ENCODE measurements at places on chromosomes 4 and X. TPM values are rescaled to one million over a fixed set of nuclear protein-coding genes. Genes with fewer than 3 reads are reported as not detected.

DNA sequence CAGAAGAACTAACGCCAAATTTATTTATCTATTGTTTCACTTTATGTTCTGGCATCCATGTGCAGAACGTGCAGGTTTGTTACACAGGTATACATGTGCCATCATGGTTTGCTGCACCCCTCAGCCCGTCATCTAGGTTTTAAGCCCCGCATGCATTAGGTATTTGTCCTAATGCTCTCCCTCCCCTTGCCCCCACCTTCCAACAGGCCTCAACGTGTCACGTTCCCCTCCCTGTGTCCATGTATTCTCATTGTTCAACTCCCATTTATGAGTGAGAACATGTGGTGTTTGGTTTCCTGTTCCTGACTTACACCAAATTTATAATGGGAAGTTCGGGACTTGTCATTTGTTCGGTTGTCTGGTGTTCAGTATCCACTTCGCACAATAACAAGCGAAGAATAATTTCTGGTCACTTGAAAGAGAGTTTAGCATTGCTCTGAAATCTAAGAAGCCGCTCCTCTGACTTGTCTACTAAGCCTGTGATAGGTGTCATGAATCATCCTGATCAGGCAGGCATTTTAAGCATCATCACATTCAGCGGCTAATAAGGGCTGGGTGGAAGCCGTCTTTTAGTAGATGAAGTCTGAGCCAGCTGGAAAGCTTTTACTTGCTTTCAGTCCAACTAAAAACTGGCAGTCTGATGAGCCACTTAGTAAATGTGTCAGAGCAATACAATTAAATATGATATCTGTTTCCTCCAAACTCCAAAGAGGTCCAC, 1065.7 kb upstream of the PABPC4L start:
- H3K4me1 ChIP-seq: no peaks in the 10 kb centered on the region
- H3K4me3 ChIP-seq: no peak overlapping the region
- DNase-seq: no peak
- H3K27me3 ChIP-seq: no peaks in the 10 kb centered on the region

Gene APLN
- 466 TPM for total RNA-seq

Gene UGT2B15
- total RNA-seq: not detected

DNA sequence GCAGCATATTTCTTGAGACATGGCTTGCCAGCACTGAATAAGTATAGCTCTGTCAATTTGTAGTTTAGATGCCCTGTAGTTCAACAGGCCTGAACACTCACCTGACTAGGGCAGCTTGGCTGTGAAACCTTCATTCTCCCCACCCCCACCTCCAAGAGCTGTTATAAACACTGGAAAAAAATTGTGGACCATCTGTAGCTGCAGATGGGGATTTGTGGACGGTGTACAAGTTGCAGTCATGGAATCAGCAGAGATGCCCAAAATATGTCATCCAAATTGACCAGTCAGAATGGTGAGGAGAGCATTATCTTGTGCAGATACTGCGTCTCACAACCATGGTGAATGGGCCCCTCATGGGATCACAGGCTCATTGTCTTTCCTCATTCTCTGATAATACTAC, 76.2 kb upstream of the PAQR3 start:
- H3K27me3 ChIP-seq: no peaks in the 10 kb centered on the region
- H3K36me3 ChIP-seq: no peaks in the 10 kb centered on the region
- H3K4me1 ChIP-seq: no peaks in the 10 kb centered on the region

Gene KCTD8
- 0.80 TPM for total RNA-seq

- no peak for DNase-seq
- no peaks in the 10 kb centered on the region for H3K4me1 ChIP-seq
- H3K27ac ChIP-seq: no peak overlapping the region
- H3K27me3 ChIP-seq: no peaks in the 10 kb centered on the region
- no peaks in the 10 kb centered on the region for H3K36me3 ChIP-seq
- H3K4me3 ChIP-seq: no peak overlapping the region
These were observed 494.6 kb upstream of the TENM3 start for GRCh38 chr4:181748581-181748980.

DNA sequence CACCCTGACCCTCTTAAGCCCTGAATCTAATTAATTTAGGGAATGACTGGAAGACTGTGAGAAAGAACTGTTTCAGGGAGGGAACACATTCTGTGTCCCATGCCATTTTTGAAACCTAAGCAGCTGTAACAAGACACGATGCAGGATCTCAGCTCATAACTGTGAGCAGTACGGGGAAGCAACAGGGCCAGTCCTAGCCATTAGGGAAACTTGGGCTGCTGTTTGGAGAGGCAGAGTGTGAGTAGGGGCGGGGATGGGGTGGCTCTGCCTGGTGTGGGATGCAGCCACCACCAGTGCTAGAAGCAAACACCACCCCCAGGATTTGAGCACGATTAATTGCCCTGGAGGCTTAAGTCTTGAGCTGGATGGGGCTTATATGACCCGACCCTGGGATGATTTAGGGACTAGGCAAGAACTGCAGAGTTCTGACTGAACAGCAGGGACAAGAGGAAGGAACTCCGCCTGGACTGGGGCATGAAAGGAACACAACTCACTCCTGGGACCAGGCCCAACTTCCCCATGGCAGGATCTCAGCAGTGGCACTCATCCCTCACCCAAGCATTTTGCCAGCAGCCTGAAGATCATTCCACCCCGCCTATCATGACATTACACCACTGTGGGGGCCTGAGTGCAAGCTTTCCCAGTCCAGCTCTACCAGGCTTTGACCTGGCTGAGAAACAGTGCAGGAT, 43.1 kb downstream of the ATRX start:
- no peak overlapping the region for H3K4me3 ChIP-seq
- peak; percentile 3 for DNase-seq
- no peaks in the 10 kb centered on the region for H3K36me3 ChIP-seq
- H3K27ac ChIP-seq: no peak overlapping the region
- no peaks in the 10 kb centered on the region for H3K27me3 ChIP-seq
- no peaks in the 10 kb centered on the region for H3K4me1 ChIP-seq

DNA sequence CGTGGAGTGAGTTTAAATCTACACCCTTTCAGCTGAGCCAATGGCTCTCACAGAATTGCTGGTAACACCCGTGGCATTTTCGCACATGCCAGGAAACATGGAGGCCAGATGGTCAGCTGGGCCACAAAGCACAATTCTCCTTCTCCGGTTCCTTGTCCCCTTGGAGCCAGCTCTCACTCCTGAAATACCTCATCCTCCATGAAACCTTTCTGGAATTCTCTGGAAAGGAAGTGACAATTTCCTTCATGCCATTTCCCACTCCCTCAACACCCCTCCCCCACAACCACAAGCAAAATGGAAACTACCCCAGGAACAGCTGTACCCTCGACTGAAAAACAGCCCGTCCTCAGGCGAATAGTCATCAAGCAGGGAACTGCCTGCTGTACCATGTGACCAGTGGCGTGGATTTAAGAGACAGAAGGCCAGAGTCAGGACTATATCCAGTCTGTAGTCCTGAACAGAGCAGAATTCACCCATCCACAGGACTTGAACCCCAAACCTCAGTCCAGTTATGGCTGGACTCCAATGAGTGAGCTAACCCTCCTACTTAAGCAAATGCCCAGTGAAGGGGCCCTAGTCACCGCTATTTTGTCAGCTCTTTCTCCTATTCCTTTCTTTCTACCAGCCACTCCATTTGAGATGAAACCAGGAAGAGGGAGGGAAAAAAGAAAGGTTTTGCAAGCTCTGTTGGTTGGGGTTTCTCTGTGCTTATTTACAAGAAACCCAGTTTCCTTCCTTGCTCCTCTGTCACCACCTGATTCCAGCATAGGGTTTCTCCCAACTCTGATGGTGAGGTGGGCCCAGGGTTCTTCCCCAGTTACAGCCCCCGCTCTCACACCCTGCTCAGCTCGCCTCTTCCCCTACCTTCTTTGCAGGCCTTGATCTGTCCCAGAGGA, 24.5 kb downstream of the ELF4 start:
- no peak overlapping the region for H3K4me3 ChIP-seq

DNA sequence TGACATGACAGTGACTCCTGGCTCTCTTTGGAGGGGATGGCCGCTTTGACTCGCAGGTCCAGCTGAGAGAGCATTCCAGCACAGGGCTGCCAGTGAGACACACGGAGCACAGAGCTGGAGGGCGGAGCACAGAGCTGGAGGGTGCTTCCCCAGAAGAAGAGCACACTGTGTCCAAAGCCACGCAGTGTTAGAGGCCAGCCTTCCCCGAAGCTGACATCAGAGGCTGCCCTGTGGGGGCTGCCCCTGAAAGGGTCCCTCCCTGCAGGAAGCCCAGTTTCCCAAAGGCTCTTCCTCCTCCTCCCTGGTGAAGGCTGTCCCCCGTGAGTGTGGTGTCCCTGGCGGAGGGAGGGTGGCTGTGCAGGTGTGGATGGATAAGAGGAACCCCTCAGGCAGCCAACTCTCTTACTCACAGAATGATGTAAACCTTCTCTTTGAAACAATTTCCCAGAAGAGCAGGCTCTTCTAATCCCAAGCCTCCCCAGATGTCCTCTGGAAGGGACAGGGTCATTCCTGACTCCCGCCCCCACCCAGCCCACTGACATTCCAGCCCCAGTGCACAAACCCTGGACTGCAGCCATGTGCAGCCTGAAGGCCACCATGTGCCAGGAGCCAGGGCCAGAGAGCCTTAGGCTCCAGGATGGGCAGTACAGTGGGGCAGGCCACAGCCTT, 53.4 kb downstream of the PSAPL1 start:
- no peaks in the 10 kb centered on the region for H3K27me3 ChIP-seq
- no peak overlapping the region for H3K4me3 ChIP-seq
- no peaks in the 10 kb centered on the region for H3K36me3 ChIP-seq
- H3K27ac ChIP-seq: no peak overlapping the region
- no peaks in the 10 kb centered on the region for H3K4me1 ChIP-seq

- no peaks in the 10 kb centered on the region for H3K36me3 ChIP-seq
- no peaks in the 10 kb centered on the region for H3K4me1 ChIP-seq
- H3K27ac ChIP-seq: no peak overlapping the region
- no peak for DNase-seq
- no peak overlapping the region for H3K4me3 ChIP-seq
- H3K27me3 ChIP-seq: peaks cover 2% of the 10 kb centered on the region
These were observed 3.5 kb upstream of the CLNK start for GRCh38 chr4:10688022-10688421.

DNA sequence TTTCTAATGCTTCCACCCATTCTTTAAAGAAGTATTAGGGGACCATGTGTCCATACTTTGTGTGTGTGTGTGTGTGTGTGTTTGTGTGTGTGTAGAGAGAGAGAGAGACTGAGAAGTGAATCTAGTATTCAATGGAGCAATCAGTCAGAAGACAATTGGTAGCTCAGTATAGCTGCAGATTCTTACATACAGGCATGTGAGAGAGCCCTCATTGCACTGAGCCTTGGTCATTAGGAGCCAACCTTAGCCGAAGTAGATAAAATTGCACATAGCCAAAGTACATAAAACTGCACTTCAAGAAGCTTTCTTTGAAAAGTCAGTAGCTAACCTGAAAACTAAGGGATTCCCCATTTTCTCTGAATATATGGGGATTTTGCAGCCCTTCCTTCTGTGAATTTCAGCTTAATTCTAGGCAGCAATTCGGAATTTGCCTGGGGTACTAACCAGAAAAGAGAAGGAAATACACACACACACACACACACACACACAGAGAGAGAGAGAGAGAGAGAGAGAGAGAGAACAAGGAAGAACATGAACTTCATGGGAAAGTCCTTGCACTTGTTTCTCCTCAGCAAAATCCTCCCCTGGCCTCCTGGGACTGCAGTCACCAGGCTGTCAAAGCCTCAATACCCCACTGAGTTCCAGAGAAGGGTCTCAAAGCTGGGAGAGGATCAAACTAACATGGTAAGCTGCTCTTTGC, 1.7 kb upstream of the PRDM8 start:
- no peak for DNase-seq
- H3K27ac ChIP-seq: no peak overlapping the region
- peaks cover 96% of the 10 kb centered on the region for H3K27me3 ChIP-seq
- no peaks in the 10 kb centered on the region for H3K36me3 ChIP-seq
- peaks cover 14% of the 10 kb centered on the region for H3K4me1 ChIP-seq

Gene TCEAL2
- not detected for total RNA-seq

DNA sequence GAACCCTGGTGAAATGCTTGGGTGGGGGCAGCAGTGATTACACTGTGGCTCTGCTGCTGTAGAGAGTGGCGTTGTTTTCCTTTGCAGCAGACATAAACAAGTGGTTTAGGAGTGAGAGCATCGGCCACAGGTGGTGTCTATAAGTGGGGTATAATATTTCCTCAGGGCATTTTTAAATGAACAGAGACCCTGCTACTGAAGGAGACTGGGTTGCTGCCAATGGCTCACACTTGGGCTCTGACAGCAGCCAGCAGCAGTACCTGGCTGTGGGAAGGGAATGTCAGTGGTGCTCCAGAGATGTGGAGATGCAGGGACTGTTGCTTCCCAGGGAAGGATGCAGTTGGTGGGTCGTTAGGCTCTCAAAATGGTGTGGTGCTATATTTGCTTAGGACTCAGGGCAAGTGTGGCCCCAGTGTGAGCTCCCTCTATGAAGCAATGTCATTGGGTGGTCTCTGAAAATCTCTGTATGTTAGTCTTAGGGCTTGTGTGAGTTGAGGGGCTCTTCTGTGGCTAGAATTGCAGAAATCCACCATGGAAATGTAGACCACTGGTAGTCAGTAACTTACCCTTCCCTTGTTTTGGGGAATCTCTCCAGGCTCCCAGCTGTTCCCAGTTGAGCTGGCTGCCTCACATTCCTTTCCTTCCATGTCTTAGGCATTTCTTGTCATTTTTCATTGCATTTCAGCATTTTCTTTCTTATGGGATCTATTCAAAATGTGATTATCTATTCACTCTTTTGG, 1023.0 kb upstream of the GRID2 start:
- no peaks in the 10 kb centered on the region for H3K27me3 ChIP-seq
- H3K36me3 ChIP-seq: no peaks in the 10 kb centered on the region
- H3K4me1 ChIP-seq: no peaks in the 10 kb centered on the region
- no peak for DNase-seq

Gene KCND1
- 1.3 TPM for total RNA-seq

DNA sequence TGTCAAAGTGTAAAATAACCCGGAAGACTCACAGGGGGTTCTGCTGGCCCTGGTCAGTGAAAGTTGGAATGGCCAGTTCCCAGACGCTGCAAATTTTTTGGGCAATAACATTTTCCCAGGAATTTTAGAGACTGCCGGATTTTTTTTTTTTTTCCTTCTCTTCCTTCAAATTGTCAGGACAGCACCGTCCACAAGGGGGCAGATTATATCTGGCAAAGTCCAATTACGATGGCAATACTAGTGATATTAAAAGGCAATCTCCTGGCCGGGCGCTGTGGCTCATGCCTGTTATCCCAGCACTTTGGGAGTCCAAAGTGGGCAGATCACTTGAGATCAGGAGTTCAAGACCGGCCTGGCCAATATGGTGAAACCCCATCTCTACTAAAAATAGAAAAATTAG, 20.5 kb downstream of the SLC25A5 start:
- H3K27me3 ChIP-seq: no peaks in the 10 kb centered on the region
- DNase-seq: peak; percentile 33
- no peaks in the 10 kb centered on the region for H3K4me1 ChIP-seq
- no peaks in the 10 kb centered on the region for H3K36me3 ChIP-seq
- H3K4me3 ChIP-seq: no peak overlapping the region

GRCh38 chrX:114906984-114907510, 110.4 kb downstream of the IL13RA2 start:
- no peaks in the 10 kb centered on the region for H3K27me3 ChIP-seq
- DNase-seq: no peak
- H3K36me3 ChIP-seq: no peaks in the 10 kb centered on the region

- no peaks in the 10 kb centered on the region for H3K27me3 ChIP-seq
- H3K4me3 ChIP-seq: no peak overlapping the region
- H3K4me1 ChIP-seq: peaks cover 11% of the 10 kb centered on the region
These were observed 21.4 kb upstream of the PLAC1 start for GRCh38 chrX:134679644-134680043.

Gene HHIP
- 971 TPM for total RNA-seq

Measured in endothelial cell of umbilical vein (primary cell).